Activated CD4-positive, alpha-beta T cell treated with anti-CD3 and anti-CD28 coated beads, Interleukin-2, amount 10 ng/mL, durations not matched to agents 7 days and 5 days (primary cell): ENCODE measurements at places on chromosomes 12 and 14. TPM values are rescaled to one million over a fixed set of nuclear protein-coding genes. Genes with fewer than 3 reads are reported as not detected.
A peak's percentile ranks its signal among the peaks of the same experiment; 100 is the strongest.

Gene ENDOU
- not detected for total RNA-seq

Gene LETMD1
- total RNA-seq: 66.3 TPM

Gene FAIM2
- total RNA-seq: 0.33 TPM

DNA sequence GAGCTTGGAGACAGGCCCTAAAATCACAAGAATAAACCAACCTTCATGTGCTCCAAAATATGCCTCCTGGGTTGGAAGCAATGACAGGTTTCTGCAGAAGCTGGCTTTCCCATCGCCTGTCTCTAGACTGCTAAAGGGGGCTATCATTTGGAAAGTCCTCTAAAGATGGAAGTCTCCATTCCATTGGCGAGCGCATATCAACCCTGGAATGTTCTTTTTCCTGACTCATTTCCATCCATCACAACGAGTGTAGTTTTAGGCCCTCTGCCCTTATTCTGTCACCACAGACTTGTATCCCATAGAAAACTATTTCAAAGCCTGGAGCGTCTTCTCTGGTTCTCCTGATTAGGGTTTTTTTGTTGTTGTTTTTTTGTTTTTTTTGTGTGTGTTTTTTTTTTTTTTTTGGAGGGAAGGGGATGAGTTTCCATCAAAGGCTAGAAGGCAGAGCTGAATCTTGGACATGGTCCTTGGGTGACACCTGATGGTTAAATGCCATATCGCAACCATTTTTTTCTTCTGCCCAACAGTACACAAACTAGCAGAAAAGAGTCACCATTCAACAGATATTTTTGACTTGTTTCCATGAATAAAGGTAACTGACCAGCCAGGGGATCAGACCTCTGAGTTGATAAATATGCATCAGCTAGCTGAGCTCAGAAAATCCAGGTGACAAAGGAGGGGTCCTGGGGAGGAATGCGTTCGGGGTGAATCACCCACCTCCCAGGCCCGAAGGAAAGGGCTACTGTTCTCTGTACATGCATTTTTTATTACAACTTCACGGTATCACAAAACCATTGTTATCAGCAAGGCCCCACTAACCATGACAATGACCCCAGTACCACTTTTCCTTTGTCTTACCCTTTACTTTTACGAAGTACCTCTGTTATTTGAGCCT, 40.5 kb downstream of the KCNA5 start:
- DNase-seq: peak; percentile 35
- no peaks in the 10 kb centered on the region for H3K4me1 ChIP-seq
- H3K27ac ChIP-seq: no peak overlapping the region
- H3K27me3 ChIP-seq: peaks cover 11% of the 10 kb centered on the region

DNA sequence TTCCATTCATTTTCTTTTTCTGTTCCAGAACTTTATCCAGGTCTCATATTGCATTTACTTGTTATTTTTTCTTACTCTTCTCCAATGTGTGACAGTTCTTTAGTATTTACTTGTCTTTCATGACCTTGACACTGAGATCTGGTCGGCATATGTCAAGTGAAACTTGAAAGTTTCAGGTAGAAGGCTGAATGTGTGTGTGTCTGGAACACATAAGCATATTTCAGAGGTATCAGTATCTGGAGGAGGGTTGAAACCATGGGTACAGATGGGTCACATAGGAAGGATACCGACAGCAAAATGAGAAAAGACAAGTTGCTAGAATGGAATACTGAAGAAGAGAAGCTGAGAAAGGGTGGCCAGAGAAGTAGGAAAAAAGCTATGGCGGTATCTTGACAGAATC, 22.5 kb upstream of the PTGDR start:
- DNase-seq: no peak
- peaks cover 7% of the 10 kb centered on the region for H3K36me3 ChIP-seq
- no peak overlapping the region for H3K4me3 ChIP-seq
- peaks cover 17% of the 10 kb centered on the region for H3K27me3 ChIP-seq
- no peak overlapping the region for H3K27ac ChIP-seq
- H3K4me1 ChIP-seq: peaks cover 15% of the 10 kb centered on the region

DNA sequence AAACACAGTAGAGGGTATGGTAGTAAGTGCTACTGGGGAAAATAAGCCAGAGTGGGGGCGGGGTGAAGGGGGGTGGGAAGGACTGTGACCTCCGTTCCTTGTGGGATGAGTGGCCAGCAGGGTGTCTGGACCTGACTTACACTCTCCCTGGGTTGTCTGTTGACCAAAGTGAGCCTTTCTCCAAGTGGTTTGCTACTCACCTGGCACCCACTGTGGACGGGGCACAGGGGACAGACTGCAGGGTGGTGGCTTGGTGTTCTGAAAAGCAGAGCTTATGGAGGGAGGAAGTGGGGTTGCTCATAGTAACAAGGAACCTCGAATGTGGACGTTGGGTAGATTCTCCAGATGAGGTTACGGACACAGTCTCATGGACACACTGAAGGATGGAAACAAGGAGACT, 94.4 kb upstream of the VRK1 start:
- DNase-seq: no peak
- no peak overlapping the region for H3K27ac ChIP-seq
- H3K36me3 ChIP-seq: no peaks in the 10 kb centered on the region
- no peak overlapping the region for H3K4me3 ChIP-seq
- H3K27me3 ChIP-seq: no peaks in the 10 kb centered on the region

DNA sequence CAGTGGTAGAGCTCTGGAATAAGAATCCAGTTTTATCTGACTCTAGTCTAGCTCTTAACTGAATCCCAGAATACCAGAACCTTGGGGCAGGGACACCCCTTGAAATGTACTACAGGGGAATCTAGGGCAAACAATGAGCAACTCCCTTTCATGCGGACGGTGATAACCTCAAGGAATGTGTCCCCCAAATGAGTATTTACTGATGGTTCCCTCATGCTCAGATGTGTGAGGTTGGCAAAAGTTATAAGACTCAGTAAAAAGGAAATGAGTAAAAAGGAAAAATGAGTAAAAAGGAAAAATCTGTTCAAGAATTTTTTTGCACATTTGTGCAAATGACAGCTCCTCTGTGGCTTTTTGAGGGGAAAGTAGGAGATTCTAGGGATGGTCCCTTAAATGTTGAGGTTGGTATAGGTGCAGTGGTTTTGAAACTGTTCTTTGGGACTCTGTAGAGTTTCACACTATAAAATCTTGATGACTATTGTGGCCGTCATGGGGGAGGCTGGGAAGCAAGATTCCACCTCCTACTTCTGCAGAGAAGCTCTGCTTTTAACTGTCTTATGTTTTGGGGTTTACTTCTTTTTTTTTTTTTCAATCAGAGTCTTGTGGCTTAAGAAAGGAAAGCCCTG, 58.6 kb downstream of the NRXN3 start:
- H3K4me3 ChIP-seq: no peak overlapping the region
- H3K36me3 ChIP-seq: no peaks in the 10 kb centered on the region
- no peaks in the 10 kb centered on the region for H3K27me3 ChIP-seq
- H3K4me1 ChIP-seq: no peaks in the 10 kb centered on the region

GRCh38 chr12:78232756-78233155, 402.1 kb downstream of the NAV3 start:
- no peaks in the 10 kb centered on the region for H3K27me3 ChIP-seq
- no peak for DNase-seq
- peaks cover 2% of the 10 kb centered on the region for H3K4me1 ChIP-seq
- H3K36me3 ChIP-seq: no peaks in the 10 kb centered on the region
- H3K4me3 ChIP-seq: no peak overlapping the region

DNA sequence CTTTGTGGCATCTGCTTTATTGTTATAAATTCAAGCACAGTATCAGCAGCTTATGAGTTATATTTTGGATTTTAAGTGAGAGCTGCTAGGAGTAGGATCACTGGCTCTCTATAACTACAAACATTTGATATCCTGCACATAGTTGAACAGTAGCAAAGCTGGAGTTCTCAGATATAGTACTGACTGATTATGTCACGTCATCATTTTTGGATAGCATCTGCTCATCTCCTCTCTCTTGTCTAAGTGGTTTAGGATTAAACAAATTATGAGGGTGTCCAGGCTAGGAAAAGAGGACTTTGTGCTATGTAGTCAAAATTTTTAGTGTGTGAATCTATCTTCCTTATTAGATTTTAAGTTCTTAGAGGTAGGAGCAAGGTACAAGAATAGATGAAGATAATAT, 18.4 kb downstream of the PPP4R4 start:
- peaks cover 1% of the 10 kb centered on the region for H3K36me3 ChIP-seq
- no peak overlapping the region for H3K27ac ChIP-seq
- no peak overlapping the region for H3K4me3 ChIP-seq
- no peaks in the 10 kb centered on the region for H3K4me1 ChIP-seq
- DNase-seq: no peak

GRCh38 chr12:16347391-16348298, at the start of gene MGST1:
Gene MGST1, plus strand, starts transcription at chr12:16347645. Its CDS starts 6,608 bp downstream, at chr12:16354253.
- no peak for DNase-seq
- no peaks in the 10 kb centered on the region for H3K36me3 ChIP-seq
- H3K4me1 ChIP-seq: no peaks in the 10 kb centered on the region
- no peak within 1 kb of the TSS for H3K4me3 ChIP-seq

- no peak overlapping the region for H3K27ac ChIP-seq
- H3K36me3 ChIP-seq: peaks cover 36% of the 10 kb centered on the region
- DNase-seq: no peak
Measured at GRCh38 chr12:67271976-67272375, 2.8 kb downstream of the CAND1 start.

GRCh38 chr12:38528527-38528926, 212.0 kb downstream of the ALG10B start:
- no peaks in the 10 kb centered on the region for H3K27me3 ChIP-seq
- no peak for DNase-seq
- H3K4me1 ChIP-seq: no peaks in the 10 kb centered on the region
- H3K36me3 ChIP-seq: no peaks in the 10 kb centered on the region

- H3K4me1 ChIP-seq: peaks cover 61% of the 10 kb centered on the region
- peak overlapping the region; percentile 99 for H3K27ac ChIP-seq
- H3K36me3 ChIP-seq: peaks cover 16% of the 10 kb centered on the region
Measured at GRCh38 chr14:73786636-73787485, 64.8 kb upstream of the PTGR2 start.

- no peaks in the 10 kb centered on the region for H3K4me1 ChIP-seq
- H3K4me3 ChIP-seq: no peak overlapping the region
- no peak for DNase-seq
- H3K27me3 ChIP-seq: no peaks in the 10 kb centered on the region
- H3K36me3 ChIP-seq: no peaks in the 10 kb centered on the region
Measured at GRCh38 chr12:2136901-2137300, 84.1 kb downstream of the CACNA1C start.

- H3K36me3 ChIP-seq: no peaks in the 10 kb centered on the region
- H3K27ac ChIP-seq: no peak overlapping the region
- no peaks in the 10 kb centered on the region for H3K4me1 ChIP-seq
- no peak overlapping the region for H3K4me3 ChIP-seq
Measured at GRCh38 chr12:119181944-119182343, 3.2 kb downstream of the HSPB8 start.

- no peak overlapping the region for H3K27ac ChIP-seq
- no peaks in the 10 kb centered on the region for H3K27me3 ChIP-seq
- H3K4me1 ChIP-seq: no peaks in the 10 kb centered on the region
- no peak overlapping the region for H3K4me3 ChIP-seq
Measured at GRCh38 chr12:112198120-112198733, 72.9 kb downstream of the TRAFD1 start.

- H3K36me3 ChIP-seq: no peaks in the 10 kb centered on the region
- peaks cover 49% of the 10 kb centered on the region for H3K27me3 ChIP-seq
- H3K27ac ChIP-seq: no peak overlapping the region
- no peak overlapping the region for H3K4me3 ChIP-seq
- peaks cover 4% of the 10 kb centered on the region for H3K4me1 ChIP-seq
Measured at GRCh38 chr14:92325835-92326234, 2.9 kb downstream of the SLC24A4 start.

DNA sequence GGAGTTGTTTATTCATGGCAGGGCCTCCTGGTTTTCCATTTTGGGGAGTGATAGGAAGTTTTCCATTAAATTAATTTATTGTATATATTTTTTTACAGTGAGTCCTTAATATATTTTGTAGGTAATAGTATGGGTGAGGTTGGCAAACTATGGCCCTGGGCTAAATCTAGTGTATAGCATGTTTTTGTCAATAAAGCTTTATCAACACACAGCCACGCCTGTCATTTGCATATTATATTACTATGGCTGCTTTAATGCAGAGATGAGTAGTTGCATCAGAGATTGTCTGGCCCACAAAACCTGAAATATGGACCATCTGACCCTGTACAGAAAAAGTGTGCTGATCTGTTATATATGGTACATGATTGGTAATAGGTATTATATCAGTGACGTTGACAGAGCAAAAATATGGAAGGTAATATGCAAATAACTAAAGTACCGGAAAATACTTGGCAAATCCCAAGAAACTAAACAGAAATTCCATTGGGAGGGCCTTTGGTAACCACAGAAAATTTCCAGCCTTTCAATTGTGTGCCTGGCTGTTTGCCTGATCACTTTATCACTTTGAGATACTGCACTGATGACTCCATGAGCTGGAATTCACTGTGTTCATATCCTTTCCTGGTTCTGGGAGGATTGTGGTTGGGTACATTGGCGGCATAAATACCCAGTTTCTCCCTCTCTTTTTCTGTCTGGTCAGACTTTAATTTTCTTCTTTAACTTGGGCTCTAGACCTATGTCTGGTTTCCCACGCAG, 61.7 kb upstream of the RFLNA start:
- no peak for DNase-seq
- H3K4me1 ChIP-seq: no peaks in the 10 kb centered on the region
- H3K36me3 ChIP-seq: peaks cover 2% of the 10 kb centered on the region
- H3K27ac ChIP-seq: no peak overlapping the region
